ENCODE measurements at places on chromosomes 7 and 10. TPM values are rescaled to one million over a fixed set of nuclear protein-coding genes. Genes with fewer than 3 reads are reported as not detected.

- DNase-seq, result no peak
- no peak overlapping the region for H3K4me3 ChIP-seq
- no peaks in the 10 kb centered on the region for H3K36me3 ChIP-seq
These were observed 427.7 kb downstream of the HTR7 start for GRCh38 chr10:90430186-90430585.

DNA sequence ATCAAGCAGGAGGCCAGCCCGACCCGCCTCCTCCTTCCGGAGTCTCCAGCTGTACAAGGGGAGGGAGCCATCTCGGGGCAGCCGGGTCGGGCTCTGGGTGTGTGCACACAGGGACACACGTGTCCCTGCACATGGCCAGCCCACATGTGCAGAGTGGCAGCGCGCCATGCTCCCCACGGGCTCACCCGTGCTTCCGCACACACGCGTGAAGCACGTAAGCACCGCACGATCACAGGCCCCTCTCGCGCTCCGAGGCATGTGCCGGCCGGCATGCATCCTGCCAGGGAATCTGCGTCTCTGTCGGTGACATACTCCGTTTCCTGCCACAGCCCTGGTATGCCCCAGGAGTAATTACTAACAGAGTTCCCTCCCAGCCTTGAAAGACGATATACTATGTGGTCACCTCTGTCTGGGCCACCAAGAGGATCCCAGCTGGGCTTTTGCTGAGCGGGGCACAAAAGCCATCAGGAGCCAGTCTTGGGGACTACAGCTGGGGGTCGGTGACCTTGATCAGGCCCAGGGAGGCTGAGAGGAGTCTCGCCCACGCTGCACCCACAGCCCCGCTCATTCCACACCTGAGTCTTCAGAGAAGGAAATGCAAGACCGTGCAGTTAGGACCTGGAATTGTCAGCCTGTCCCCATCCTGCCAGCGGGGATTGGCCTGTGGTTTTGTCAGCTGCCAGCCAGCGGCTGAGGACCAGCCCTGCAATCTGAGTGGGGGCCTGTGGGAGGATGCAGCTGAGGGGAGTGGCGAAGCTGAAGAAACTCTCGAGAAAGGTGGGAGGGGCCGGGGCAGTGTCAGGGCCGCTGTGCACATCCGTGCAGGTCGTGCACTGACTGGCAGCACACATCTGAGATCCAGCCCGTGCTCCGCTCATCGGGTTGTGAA, 11.0 kb upstream of the LFNG start:
- no peak overlapping the region for H3K4me3 ChIP-seq
- peaks cover 13% of the 10 kb centered on the region for H3K4me1 ChIP-seq
- DNase-seq, result no peak
- no peak overlapping the region for H3K27ac ChIP-seq

GRCh38 chr10:97726636-97727178, 10.2 kb upstream of the ZFYVE27 start:
- no peaks in the 10 kb centered on the region for H3K27me3 ChIP-seq
- no peak overlapping the region for H3K27ac ChIP-seq
- H3K4me1 ChIP-seq, result no peaks in the 10 kb centered on the region
- H3K36me3 ChIP-seq, result no peaks in the 10 kb centered on the region
- peak overlapping the region; percentile 16 for H3K4me3 ChIP-seq

GRCh38 chr7:25369786-25370185, 141.5 kb upstream of the NPVF start:
- H3K4me1 ChIP-seq, result no peaks in the 10 kb centered on the region
- no peaks in the 10 kb centered on the region for H3K36me3 ChIP-seq
- H3K27me3 ChIP-seq, result no peaks in the 10 kb centered on the region
- DNase-seq, result no peak
- no peak overlapping the region for H3K27ac ChIP-seq

DNA sequence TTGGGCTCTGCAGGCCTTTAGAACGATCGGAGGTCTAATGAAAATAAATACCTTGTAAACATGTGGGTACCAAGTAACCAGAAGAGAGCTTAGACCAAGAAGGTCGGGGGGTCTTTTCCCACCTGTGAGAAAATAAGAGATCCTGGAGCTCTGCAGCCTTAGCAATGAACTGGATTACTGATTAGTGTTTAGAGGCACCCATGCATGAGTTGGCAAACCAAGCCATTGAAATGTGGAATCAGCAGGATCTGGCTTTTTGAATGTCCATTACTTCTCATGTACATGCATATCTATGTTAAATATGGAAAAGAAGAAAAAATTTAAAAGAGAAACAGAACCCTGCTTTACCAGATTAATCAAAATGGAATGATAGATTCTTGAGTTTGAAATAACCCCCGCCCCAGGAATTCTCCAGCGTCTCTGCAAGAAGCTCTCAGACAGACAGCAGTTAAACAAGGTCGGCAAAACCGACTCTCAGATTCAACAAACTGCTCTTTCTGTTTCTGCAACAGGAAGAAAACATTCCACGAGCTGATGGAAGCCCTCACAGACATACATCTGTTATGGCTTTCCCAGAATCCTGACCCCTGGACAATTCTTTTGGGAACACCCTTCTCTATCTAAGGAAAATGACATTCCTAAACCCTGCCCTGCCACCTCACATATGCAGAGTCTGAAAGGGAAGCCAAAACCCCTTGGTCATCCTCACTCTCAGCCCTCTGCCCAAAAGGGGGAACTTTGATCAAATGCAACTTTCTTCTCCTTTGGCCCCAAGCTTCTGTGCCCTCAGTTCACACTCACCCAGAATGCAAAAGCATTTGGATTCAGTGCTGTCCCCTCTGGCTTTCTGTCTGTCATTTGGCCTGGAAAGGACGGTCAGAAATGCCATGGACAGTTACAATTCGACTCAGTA, 78.7 kb upstream of the EN2 start:
- DNase-seq, result no peak
- no peaks in the 10 kb centered on the region for H3K27me3 ChIP-seq
- peaks cover 28% of the 10 kb centered on the region for H3K4me1 ChIP-seq
- H3K36me3 ChIP-seq, result no peaks in the 10 kb centered on the region

Gene ANKRD1
- 75.7 TPM for total RNA-seq

Gene MRPL32
- total RNA-seq, result 61.6 TPM

Gene GPC2
- total RNA-seq, result 5.0 TPM

- H3K4me1 ChIP-seq, result peaks cover 11% of the 10 kb centered on the region
- H3K4me3 ChIP-seq, result no peak overlapping the region
- H3K27ac ChIP-seq, result no peak overlapping the region
- H3K27me3 ChIP-seq, result no peaks in the 10 kb centered on the region
- no peaks in the 10 kb centered on the region for H3K36me3 ChIP-seq
These were observed 7.4 kb upstream of the PWWP2B start for GRCh38 chr10:132389433-132390169.

Gene NPSR1
- total RNA-seq, result not detected
